ENCODE measurements at places on chromosomes 12 and 14. TPM values are rescaled to one million over a fixed set of nuclear protein-coding genes. Genes with fewer than 3 reads are reported as not detected.

DNA sequence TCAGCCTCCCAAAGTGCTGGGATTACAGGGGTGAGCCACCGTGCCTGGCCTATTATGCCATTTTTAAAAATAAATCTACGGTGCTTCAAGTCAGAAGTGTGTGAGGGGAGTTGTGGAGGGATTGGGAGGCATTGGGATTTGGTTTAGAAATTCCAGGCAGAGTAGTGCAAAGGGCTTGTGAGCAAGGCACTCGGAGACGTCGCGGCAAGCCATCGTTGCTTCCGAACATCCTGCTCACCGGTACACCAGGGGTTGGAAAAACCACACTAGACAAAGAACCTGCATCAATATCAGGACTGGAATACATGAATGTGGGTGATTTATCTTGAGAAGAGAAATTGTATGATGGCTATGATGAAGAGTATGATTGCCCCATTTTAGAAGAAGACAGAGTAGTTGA is 227.0 kb downstream of the ALG10 start:
- DNase-seq: no peak

The ASPG gene
- 2.5 TPM for polyA plus RNA-seq

- DNase-seq: no peak
Observed at GRCh38 chr12:17352164-17352563, 737.8 kb downstream of the RERGL start.

The GZMH gene
- not detected for polyA plus RNA-seq
